ENCODE measurements at places on chromosomes 2 and 18.
A peak's percentile ranks its signal among the peaks of the same experiment; 100 is the strongest.

- no peaks in the 10 kb centered on the region for H3K27me3 ChIP-seq
- no peak for DNase-seq
- H3K36me3 ChIP-seq: no peaks in the 10 kb centered on the region
- H3K4me3 ChIP-seq: peak overlapping the region; percentile 89
- H3K27ac ChIP-seq: no peak overlapping the region
Observed at GRCh38 chr2:27582129-27582694, 630 bp upstream of the ZNF512 start.

- H3K27me3 ChIP-seq: no peaks in the 10 kb centered on the region
- peaks cover 18% of the 10 kb centered on the region for H3K4me1 ChIP-seq
- DNase-seq: no peak
- H3K4me3 ChIP-seq: no peak overlapping the region
- H3K36me3 ChIP-seq: peaks cover 34% of the 10 kb centered on the region
Observed at GRCh38 chr18:57619876-57620275, 1.8 kb downstream of the NARS1 start.

DNA sequence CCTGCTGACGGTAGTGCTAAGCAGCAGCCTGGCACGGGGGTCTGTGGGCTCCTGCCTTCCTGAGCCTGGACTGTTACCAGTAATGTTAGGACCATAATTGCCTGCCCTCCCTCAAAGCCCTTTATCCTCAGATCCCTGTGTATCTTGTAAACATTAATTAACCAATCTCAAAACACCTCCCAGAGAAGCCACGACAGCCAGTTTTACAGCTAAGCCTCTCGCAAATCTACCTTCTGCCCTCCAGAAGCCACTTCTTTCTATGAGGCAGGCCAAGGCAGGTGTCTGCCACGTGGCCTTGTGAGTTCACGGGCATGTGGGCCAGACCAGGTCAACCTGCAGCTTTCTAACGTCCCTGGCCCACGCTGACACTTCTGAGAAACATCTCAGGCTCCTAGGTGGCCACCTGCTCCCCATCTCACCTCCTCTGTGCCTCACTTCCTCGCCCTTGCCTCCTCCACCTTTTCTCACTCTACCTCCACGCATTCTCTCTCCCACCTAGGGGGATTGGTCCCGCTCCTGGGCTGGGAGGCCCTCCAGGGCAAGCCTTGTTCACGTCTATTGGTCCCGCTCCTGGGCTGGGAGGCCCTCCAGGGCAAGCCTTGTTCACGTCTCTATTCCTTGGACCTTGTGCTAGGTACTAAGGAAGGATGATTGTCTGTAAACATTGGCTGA is 64.3 kb downstream of the EDAR start:
- H3K4me3 ChIP-seq: no peak overlapping the region
- H3K4me1 ChIP-seq: no peaks in the 10 kb centered on the region
- no peaks in the 10 kb centered on the region for H3K36me3 ChIP-seq
- no peak for DNase-seq
- H3K27me3 ChIP-seq: no peaks in the 10 kb centered on the region
- no peak overlapping the region for H3K27ac ChIP-seq

DNA sequence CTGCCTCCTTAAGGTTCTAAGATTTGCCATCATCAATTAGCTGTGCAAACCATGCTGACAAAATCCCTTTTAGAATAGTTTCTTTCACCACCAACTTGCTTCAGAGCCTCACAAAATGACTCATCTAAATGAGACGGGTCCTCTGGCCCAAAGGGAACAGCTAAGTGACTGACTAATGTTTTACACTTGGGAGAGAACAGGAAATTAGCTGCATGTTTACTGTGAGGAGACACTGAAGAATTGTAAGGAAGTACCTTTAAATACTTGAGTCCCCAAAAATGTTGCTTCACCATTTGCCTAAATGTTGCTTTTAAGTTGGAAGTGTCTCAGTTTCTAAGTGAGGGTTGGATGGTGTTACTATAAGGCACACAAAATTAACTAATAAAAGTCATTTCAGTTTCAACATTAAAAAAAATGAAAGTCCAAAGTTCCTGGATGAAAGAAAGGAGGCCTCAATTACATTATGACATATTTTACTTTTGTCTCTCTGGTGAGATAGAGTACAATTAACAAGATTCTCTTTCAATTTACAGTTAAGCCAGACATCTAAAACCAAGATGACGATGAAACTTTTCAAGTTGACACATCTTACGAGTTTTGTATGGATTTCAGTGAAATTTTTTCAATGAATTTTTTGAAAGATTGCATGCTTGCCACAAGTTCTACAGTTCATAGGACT is 229.1 kb upstream of the FN1 start:
- DNase-seq: peak; percentile 64
- no peak overlapping the region for H3K27ac ChIP-seq
- peaks cover 31% of the 10 kb centered on the region for H3K27me3 ChIP-seq
- H3K4me3 ChIP-seq: no peak overlapping the region

DNA sequence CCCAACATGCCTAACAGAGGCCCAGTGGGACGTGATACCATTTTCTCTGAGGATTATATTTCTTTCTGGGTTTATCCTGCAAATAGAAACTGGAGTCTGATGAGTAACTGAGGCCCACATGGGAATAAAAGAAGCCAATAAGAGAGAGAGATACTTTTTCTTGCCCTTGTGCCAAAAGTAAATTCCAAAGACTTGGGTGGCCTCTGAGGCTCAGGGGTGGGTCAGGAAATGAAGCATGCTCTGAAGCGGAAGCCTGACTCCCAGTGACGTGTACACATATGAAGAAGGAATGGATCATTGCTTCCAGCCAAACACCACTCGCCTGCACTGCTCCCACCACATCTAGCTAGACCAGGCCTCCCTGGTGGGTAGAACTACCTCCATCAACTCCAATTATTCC is 273.6 kb upstream of the NCKAP5 start:
- H3K4me3 ChIP-seq: no peak overlapping the region
- no peaks in the 10 kb centered on the region for H3K36me3 ChIP-seq
- no peak for DNase-seq
- no peak overlapping the region for H3K27ac ChIP-seq
- H3K27me3 ChIP-seq: peaks cover 3% of the 10 kb centered on the region

DNA sequence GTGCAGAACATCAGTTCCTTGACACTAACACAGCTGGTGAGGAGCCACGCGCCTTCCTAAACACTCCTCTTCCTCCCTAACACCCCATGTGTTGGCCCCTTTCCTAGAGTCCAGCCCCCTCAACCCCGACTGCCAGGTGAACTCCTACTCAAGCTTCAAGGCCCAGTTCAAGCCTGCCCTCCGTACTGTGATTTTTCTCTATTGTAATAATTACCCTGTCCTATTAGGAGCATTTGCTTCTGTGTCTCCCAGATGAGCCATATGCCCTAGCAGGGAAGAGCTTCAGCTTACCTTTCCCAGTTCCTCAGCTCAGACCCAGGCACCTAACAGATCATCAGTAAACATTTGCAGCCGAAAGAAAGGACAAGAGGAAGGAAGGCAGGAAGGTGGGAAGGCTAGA is 130.6 kb upstream of the SALL3 start:
- H3K4me1 ChIP-seq: no peaks in the 10 kb centered on the region
- H3K27ac ChIP-seq: no peak overlapping the region
- H3K27me3 ChIP-seq: no peaks in the 10 kb centered on the region
- no peaks in the 10 kb centered on the region for H3K36me3 ChIP-seq
- H3K4me3 ChIP-seq: no peak overlapping the region
- DNase-seq: no peak

GRCh38 chr2:16404146-16404545 is 261.5 kb downstream of the CYRIA start:
- H3K27me3 ChIP-seq: no peaks in the 10 kb centered on the region
- H3K4me1 ChIP-seq: no peaks in the 10 kb centered on the region
- no peak overlapping the region for H3K4me3 ChIP-seq
- DNase-seq: no peak

- no peaks in the 10 kb centered on the region for H3K4me1 ChIP-seq
- H3K27ac ChIP-seq: no peak overlapping the region
- H3K27me3 ChIP-seq: no peaks in the 10 kb centered on the region
- DNase-seq: no peak
- H3K4me3 ChIP-seq: no peak overlapping the region
Observed at GRCh38 chr18:76847916-76848315, 25.6 kb downstream of the ZNF236 start.

DNA sequence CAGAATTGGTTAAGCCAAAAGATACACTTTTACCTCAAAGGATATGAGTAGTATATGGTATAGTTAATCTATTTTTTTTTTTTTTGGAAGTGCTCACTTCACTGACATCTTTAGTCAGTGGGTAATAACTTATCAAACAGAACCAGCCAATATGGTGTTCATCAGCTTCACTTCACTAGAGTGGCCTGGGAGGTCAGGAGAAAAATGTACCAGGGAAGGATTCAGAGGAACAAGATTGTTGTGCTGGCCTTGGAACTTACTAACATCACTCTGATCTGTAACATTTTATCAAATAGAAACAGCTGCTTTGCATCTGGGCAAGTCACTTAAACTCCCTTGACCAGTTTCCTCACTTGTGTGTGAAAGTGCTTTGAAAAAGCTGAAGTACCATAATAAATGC is 962.7 kb downstream of the BCL11A start:
- no peak overlapping the region for H3K27ac ChIP-seq
- H3K27me3 ChIP-seq: no peaks in the 10 kb centered on the region
- H3K36me3 ChIP-seq: no peaks in the 10 kb centered on the region

- DNase-seq: no peak
- H3K4me3 ChIP-seq: no peak overlapping the region
- no peaks in the 10 kb centered on the region for H3K36me3 ChIP-seq
- H3K27ac ChIP-seq: no peak overlapping the region
- H3K4me1 ChIP-seq: no peaks in the 10 kb centered on the region
- H3K27me3 ChIP-seq: peaks cover 2% of the 10 kb centered on the region
Observed at GRCh38 chr2:1340141-1340512, 73.1 kb upstream of the TPO start.

DNA sequence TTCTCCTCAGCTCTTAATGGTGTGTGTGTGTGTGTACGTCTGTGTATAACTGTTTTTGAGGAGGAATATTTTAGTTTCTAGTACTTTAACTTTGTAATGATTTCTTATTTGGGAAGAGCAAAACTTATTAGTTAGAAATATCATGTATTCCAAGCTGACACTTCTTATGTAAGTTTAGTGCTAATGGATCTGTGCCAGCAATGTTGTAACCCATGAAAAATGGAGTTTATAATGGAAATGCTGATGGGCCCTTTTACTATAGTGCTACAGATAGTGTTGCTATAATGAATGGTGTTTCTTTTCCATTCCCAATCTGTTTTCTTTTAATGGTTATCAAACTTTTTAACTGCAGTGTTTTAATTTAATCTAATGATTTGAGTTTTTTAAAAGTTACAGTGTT is 49.8 kb upstream of the OTX1 start:
- no peak for DNase-seq
- H3K27me3 ChIP-seq: no peaks in the 10 kb centered on the region
- H3K4me1 ChIP-seq: no peaks in the 10 kb centered on the region
- peaks cover 12% of the 10 kb centered on the region for H3K36me3 ChIP-seq

- peaks cover 5% of the 10 kb centered on the region for H3K27me3 ChIP-seq
- H3K4me3 ChIP-seq: no peak overlapping the region
- no peaks in the 10 kb centered on the region for H3K36me3 ChIP-seq
- peaks cover 10% of the 10 kb centered on the region for H3K4me1 ChIP-seq
Observed at GRCh38 chr2:217597145-217597544, 405.6 kb downstream of the TNS1 start.

GRCh38 chr2:729376-729861 is 52.2 kb upstream of the TMEM18 start:
- H3K4me3 ChIP-seq: no peak overlapping the region
- no peak overlapping the region for H3K27ac ChIP-seq
- H3K4me1 ChIP-seq: no peaks in the 10 kb centered on the region
- H3K27me3 ChIP-seq: no peaks in the 10 kb centered on the region
- H3K36me3 ChIP-seq: no peaks in the 10 kb centered on the region

- H3K4me1 ChIP-seq: no peaks in the 10 kb centered on the region
- no peak overlapping the region for H3K27ac ChIP-seq
- peaks cover 12% of the 10 kb centered on the region for H3K27me3 ChIP-seq
- no peak for DNase-seq
Observed at GRCh38 chr2:44825702-44826101, 115.8 kb upstream of the SIX3 start.

All from common myeloid progenitor, CD34-positive (primary cell).